Myocyte (in vitro differentiated cells): ENCODE measurements at places on chromosomes 6 and 20. TPM values are rescaled to one million over a fixed set of nuclear protein-coding genes. Genes with fewer than 3 reads are reported as not detected.
A peak's percentile ranks its signal among the peaks of the same experiment; 100 is the strongest.

DNA sequence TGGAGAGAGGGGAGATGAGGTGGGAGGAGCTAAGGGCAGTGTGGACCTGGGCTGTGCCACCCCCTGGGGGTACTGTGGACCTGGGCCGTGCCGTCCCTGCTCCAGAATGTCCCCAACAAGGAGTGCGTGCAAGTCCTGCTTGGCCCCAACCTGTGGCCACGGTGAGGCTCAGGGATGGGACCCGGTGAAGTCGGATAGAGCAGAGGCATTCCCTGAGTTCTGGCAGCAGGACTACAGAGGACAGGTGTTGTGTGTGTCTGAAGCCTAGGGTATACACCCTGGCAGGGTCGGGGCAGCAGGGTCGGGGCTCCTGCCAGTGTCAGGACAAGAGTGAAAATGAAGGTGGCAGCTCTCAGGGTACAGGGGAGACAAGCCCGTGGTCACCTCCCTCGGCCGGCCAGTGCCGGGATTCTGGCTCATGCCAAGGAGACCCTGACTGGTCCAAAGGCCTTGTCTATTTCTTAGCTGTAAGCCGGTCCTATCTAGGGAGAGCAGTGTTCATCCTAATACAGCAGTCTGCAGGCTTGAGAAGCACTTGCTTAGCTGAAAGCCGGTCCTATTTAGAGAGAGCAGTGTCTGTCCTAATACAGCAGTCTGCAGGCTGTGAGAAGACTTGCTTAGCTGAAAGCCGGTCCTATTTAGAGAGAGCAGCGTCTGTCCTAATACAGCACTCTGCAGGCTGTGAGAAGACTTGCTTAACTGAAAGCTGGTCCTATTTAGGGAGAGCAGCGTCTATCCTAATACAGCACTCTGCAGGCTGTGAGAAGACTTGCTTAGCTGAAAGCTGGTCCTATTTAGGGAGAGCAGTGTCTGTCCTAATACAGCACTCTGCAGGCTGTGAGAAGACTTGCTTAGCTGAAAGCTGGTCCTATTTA lies 95.9 kb downstream of the SMOC2 start:
- no peak for DNase-seq

DNA sequence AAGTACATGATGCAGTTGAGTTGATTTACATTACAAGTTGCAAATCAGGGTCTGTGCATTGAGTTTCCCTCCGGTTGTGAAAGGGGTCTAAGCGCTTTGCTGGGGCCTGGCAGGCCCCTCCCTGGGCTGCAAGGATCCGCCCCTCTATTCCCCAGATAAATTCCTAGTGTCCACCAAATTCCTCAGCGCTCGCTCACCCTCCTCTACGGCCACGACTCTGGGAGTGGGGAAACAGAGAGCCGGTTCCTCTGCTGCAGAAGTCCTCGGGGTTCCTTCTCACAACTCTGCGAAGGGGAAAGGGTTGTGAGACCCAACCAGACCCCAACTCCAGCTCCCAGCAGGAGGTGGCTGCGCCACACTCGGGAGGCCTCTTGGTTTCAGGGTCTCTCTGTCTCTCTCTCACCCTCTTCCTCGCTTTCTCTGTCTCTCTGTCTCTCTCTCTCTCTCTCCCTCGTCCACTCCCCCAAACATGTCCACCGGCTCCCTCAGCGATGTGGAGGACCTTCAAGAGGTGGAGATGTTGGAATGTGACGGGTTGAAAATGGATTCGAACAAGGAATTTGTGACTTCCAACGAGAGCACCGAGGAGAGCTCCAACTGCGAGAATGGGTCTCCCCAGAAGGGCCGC lies at the start of gene TCF21:
Gene TCF21 (plus strand): TSS at position 185 of the 628 bp plus-strand sequence. CDS start 285 bp downstream, at position 470.
- DNase-seq, result no peak

DNA sequence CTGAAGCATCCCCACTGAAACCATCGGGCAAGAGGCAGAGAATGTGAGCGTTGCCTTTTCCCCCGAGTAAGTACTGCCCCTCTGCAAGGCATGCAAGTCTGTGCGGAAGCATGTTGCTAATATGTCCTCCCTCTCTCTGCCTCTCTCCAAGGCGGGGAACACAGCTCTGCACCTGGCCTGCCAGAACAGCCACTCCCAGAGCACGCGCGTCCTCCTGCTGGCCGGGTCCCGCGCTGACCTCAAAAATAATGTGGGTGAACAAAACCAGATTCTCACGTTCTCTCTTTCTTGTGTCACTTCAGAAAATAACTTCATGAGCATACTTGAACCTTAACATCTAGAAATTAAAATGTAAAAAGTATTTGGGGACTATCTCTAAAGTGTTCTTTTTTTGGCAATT lies 26.4 kb downstream of the LYRM2 start:
- peak; percentile 16 for DNase-seq

DNA sequence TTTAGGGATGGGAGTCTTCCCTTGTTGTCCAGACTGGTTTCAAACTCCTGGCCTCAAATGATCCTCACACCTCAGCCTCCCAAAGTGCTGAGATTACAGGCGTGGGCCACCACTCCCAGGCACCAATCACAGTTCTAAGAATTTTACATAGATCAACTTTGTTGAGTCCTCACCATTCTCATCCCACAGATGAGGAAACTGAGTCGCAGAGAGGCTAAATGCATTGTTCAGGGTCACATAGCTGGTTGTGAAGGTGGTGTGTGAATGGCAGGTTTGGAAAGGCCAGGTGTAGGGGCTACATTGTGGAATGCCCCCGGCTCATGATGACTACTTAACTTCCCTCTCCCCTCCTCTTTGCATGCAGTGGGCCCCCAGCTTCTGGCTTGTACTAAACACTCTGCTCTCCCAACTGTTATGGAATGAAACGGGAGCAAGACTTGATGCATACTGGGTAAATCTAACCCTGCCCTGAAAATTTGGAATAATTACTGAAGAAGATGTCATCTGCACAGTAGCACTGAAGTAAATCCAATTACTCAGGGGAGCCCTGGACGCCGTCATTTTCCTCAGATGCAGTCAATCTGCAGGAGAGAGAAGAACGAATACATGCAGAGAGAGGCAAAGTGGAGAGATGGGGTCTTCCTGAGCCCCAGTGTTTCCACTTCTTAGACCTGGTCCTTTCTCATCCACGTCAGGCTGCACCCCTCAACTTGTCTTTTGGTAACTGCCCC lies 102.3 kb upstream of the ZNF217 start:
- no peak for DNase-seq

GRCh38 chr20:43032459-43032858 lies 157.2 kb downstream of the PTPRT start:
- DNase-seq, result no peak

DNA sequence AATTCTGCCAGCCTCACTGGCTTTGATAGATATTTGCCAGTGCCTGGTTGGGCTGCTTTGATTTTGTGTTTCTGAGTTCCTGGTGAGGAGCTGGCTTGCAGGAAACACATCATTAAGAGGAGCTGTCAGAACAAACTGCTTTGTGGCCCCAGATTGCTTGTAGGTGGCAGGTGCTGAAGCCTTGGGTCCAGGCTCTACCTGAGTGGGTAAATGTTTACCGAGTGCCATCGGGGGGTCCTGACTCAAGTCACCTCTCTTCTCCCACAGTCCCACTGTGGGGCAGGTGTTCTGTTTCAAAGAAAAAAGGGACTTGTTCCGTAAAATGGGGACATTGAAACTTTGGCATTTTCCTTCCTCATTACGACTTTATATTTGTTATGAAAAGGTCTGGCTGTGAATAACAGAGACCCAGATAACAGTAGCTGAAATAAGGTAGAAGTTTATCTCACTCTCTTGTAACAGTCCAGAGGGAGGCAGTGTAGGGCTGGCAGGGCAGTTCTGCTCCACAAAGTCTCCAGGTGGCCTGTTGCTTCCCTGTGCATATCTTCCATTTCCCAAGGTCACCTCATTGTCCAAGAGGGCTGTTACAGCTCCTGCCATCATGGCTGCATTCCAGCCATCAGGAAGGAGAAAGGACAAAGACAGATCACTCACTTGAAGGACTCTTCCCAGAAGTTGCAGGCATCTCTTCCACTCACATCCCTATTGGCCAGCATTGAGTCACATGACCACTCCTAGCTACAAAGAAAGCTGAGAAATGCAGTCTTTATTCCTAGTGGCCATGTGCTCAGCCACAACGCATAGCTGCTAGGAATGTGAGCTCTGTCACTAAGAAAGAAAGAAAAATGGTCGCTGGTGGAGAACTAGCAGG lies 149.9 kb upstream of the KCNG1 start:
- DNase-seq, result no peak

DNA sequence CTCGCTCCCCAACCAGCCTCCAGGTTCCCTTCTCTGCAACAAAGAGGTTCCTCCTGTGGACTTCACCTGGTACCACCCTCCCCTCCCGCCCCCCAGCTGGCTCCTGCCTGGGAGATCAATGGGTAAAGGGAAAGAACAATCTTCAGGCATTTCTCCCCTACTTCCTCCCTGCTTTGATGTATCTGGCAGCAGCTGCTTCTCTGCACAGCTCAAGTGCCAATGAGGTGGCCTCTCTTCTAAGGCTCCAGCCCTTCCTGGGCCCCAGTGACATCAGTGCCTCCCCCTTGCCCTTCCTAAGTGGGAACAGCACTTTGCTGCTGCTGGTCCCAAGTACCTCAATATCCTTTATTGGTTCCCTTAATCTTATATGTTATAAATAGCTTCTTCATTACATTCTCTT lies 23.5 kb downstream of the MOCS1 start:
- no peak for DNase-seq

DNA sequence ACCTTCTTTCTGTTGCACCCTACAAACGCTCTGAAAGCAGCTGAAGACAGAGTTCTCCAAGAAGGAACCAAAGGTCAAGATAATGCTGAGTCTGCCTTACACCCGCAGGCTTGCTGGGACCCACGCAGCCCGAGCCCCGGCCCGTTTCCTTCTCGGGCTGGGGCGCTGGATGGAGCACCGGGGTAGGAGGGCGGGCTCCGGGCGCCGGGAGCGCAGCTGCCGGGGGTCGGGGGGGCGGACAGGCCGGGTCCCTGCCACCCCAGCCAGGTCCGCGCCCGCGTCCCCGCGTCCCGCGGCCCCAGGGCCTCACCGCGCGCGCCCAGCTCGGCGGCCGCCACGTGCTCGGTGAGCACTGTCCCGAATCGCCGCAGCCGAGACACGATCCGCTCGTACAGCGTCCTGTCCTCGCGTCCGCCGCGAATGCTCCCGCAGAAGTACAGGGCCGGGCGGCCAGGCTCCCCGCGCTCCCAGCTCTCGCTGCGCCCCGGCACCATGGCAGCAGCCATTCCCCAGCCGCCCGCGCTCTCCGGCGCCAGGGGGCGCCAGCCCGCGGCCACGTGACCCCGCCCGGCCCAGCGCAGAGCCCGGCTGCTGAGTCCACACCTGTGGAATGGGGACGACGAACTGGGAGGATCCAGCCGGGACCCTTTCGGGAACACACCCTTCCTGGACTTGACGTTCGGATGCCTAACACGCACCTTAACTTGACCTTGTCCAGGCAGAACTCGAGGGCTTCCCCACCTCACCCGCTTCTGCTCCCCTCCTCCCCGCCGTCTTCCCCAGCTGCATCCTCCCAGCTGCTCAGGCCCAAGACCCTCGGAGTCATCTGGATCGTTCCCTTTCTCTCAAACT lies at the start of gene DNPH1:
Gene DNPH1 (minus strand): TSS at position 531 of the 852 bp plus-strand sequence. CDS start 25 bp downstream, at position 506.
- DNase-seq, result peak; percentile 80

DNA sequence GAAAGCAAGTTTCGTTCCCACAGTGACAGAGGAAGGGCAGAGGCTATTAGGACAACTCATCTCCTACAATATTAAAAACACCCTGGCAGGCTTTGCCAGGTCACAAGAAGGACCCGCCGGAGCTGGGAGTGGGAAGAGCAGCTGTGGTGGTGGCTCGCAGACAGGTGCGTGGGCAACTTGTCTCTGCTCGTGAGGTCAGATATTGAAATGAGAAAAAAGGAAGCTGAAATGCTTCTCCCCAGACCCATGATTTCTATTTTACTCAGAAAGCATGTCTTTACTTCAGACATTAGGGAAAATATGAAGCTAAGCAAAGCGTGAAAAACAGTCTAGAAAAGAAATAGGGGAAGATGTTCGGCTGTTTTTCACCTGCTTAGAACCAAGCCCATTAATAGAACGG lies 166.3 kb upstream of the EEF1E1 start:
- peak; percentile 24 for DNase-seq

GRCh38 chr6:116928677-116929076 lies 51.6 kb downstream of the RFX6 start:
- DNase-seq, result no peak

GRCh38 chr20:34624629-34625028 lies 52.3 kb downstream of the PIGU start:
- no peak for DNase-seq

- DNase-seq, result peak; percentile 98
Measured at GRCh38 chr20:60011512-60012507, 53.6 kb downstream of the CDH26 start.

DNA sequence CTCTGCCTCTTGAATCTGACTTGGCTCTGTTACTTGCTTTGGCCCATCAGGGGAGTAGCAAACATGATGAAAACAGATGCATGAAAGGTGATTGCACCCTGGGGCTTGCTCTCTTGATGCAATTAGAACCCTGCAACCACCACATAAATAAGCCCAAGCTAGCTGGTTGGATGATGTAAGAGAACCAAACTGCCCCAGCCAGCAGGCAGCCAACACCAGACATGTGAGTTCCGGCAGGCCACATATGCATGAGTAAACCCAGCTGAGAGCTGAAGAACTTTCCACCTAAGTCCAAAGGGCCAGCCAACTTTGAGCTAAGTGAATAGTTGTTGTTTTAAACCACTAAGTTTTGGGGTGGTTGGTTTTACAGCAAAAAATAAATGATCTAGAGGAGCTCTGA lies 268.4 kb downstream of the FARS2 start:
- peak; percentile 2 for DNase-seq

DNA sequence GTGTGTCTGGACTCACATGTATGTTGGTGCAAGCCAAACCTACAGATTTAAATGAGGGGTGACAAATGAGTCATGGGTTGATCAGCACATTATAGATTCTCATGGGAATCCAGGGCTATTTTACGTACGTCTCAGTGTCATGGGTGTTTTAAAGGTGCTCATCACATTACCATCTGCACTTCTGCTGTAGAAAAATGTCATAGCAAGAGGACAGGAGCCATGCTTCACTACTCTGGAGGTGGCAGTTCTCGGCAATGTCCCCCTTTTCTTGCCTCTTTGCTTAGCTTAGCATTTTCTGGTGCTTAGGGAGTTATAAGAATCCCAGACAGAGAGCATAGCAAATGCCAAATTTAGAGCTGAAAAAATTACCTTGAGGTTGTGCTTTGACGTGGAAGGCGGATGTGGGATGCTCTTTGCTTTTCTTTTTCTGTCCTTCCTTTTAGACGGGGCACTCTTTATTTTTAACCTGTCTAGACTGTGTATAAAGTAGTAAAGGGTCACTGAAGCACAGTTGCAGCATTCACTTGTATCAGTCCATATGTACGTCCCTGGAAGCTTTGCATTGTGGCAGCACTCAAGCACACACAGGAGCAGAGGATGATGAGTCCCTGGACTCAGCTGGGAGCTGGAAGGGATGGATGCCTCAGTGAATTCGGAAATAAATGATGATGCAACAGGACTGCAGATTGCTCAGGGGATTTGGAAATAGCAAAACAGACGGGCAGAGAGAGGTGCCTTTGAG lies 139.7 kb downstream of the SYNDIG1 start:
- no peak for DNase-seq

GRCh38 chr6:14620522-14620921 lies 502.9 kb downstream of the CD83 start:
- DNase-seq, result no peak

GRCh38 chr6:159969204-159969912 lies 476 bp downstream of the IGF2R start:
- DNase-seq, result peak; percentile 51

Gene MTFR2
- total RNA-seq, result 0.16 and 0.21 TPM in 2 replicates

Gene SLC22A16
- not detected in 2 replicates for total RNA-seq

Gene VSTM2L
- total RNA-seq, result 77.5 and 139 TPM in 2 replicates

Gene HS3ST5
- total RNA-seq, result 0.36 and 0.62 TPM in 2 replicates

Gene SYNGAP1
- 2.7 and 2.8 TPM in 2 replicates for total RNA-seq

Gene NRSN2
- total RNA-seq, result 33.1 and 38.2 TPM in 2 replicates

Gene SYNDIG1
- total RNA-seq, result not detected in 2 replicates

Gene DEFB119
- total RNA-seq, result not detected in 2 replicates

Gene LPIN3
- total RNA-seq, result 7.7 and 12.2 TPM in 2 replicates

Gene ZNF322
- total RNA-seq, result 24.8 and 25.8 TPM in 2 replicates

Gene NKAPL
- 0.36 TPM in 1 of 2 replicates, not detected in the other for total RNA-seq

Gene MYH7B
- 32.7 and 83.0 TPM in 2 replicates for total RNA-seq

Gene TCEA2
- total RNA-seq, result 18.9 and 21.6 TPM in 2 replicates
